Colonic mucosa (tissue), 4 donors: ENCODE measurements at places on chromosomes 5 and 9. TPM values are rescaled to one million over a fixed set of nuclear protein-coding genes. Genes with fewer than 3 reads are reported as not detected.

GRCh38 chr9:4222357-4222756 lies 77.5 kb downstream of the GLIS3 start:
- DNase-seq, result no peak

DNA sequence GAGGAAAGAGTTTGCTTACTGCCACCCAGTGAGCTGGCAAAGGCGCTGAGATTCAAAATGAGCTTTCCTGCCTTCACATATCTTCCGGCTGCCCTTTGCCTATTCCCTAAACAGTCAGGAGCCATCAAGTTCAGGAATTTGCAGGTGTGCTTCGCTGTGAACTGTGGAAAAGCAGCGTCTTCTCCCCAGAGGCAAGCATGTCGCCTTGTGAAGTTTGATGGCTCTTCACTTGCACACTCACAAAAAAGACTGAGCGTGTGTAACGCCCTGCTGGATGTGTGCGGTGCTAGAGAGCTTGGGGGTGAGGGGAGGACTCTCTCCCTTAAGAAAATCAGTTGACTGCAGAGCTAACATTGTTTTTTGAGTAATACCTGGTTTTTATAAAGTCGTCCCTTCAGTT lies 288.7 kb downstream of the DOCK8 start:
- DNase-seq, result no peak

DNA sequence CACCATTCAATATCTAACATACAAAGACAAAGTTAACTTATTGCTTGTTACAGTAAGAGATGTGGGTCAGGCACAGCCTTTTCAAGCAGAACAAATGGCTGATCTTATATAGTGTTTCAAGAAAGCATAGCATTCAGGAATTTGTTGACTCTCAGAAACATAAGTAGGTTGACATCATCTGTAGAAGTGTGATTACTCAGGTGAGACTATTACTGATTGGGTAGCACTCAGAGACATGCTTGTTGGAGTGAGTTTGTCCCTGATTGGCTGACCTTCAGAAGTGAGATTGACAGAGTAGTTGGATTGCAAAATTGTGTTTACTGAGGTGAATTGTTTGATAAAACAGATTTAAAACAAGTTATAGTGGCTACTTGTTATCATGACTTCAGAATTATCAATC lies 30.7 kb upstream of the TNPO1 start:
- no peak for DNase-seq

- DNase-seq, result no peak
Observed at GRCh38 chr5:40973364-40974004, 64.2 kb downstream of the C7 start.

- DNase-seq, result peak; percentile 88
Observed at GRCh38 chr5:71748360-71748759, 29.3 kb downstream of the CARTPT start.

- DNase-seq, result peak; percentile 78
Observed at GRCh38 chr5:148924817-148925216, 98.4 kb downstream of the ADRB2 start.

DNA sequence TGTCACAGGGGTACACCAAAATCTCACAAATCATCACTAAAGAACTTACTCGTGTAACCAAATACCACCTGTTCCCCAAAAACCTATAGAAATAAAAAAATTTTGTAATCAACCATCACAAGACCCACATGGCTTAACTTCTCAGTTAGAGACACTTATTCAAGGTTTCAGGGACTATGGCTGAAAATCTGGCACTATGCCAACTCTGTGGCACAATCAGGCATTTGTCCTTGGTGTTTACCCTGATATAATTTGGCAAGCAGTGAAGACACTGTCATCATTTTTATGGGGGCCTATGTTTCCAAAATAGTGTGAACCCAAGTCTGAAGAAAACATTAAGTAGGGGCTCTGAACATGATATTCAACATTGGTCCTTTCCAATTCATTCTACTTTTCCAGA lies 59.0 kb downstream of the ZNF622 start:
- no peak for DNase-seq

GRCh38 chr9:130286781-130287428 lies 21.3 kb downstream of the HMCN2 start:
- no peak for DNase-seq

DNA sequence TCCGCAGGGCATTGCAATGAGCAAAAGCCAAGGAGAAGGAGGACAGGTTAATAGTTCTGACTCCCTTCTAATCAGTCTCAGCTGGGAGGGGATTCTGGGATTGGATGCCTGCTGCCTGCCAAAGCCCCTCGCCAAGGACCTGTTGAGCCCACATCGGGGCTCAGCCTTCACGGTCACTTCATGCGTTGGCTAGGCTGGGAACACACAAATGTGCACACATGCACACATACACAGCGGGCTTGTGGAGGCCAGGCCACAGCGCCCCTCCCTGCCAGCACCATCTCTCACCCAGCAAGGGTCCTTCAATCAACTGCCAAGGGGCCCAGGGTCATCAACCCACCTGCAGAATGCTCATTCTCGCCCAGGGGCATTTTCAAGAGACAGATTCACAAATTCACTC lies 113.9 kb downstream of the C5orf15 start:
- no peak for DNase-seq

- no peak for DNase-seq
Observed at GRCh38 chr9:445033-445432, 230.4 kb downstream of the DOCK8 start.

DNA sequence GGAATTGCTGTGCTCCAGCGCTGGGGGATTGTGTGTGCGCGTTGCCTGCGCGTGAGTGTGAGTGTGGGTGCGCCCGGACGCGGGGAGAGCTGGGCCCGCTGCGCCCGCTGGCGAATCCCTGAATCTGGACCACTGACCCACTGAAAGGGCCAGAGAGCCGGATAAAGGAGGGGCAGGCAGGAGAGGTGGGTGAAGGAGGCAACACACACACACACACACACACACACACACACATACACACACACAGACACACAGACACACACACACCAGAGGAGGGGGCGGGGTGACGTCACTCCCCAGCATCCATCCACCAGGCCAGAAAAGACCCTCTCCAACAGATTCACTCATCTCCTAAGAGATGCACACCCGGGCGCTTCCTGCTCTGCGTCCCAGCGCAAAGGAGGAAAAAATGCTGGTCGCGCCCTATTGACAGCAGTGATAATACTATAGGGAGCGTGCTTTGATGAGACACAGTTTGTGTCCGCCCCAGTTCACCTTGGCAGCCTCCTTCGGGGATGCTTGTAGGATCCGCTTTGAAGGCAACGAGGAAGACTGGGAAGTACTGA lies 1059.1 kb upstream of the DMAC1 start:
- DNase-seq, result peak; percentile 58

DNA sequence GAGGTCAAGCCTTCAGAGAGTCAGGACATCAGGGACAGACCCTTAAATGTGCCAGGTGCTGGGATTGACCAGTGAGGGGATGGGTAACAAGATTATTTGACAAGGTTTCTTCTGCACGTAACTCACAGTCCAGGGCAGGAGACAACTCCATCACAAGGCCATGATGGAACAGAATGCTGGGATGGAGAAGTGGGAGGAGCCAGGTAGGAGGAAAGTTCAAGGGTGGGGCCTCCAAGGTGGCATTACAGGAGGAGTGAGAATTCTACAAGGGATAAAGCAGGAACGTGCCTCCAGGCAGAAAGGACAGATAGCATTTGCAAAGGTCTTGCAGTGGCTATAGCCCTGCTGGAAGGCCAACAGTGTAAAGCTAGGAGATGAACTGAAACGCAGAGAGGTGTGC lies 102.2 kb downstream of the FGF18 start:
- DNase-seq, result no peak

- no peak for DNase-seq
Observed at GRCh38 chr5:157473383-157474320, 13.6 kb downstream of the NIPAL4 start.

DNA sequence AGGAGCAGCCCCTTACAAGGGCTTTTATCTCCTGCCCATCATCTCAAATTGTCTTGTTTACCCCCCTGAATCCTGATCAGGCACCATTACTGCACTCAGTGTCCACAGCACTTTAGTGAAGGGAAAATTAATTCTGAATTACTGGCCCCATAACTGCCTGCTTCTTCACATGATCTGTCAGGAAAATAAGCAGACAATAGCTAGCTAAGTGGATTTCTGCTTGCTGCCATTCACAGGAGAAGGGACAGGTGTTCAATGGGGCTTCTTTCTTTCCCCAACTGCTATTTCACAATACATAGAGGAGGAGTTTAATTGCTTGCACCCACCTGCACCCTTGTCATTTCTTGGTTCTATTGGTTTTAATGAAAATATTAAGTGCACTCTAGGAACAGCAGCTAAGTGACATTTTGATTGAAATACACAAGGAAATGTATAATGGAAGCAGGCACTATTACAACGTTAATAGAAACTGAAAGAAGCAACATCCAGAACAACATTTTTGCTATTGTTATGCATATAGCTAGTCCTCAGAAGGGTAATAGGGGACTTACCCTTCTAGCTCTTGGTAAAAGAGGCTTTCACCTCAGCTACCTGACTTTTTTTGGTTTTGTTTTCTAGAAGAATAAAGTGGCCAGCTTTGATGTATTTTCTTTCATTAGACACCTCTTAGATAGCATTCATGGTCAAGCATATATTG lies 599.3 kb upstream of the TLE4 start:
- no peak for DNase-seq

DNA sequence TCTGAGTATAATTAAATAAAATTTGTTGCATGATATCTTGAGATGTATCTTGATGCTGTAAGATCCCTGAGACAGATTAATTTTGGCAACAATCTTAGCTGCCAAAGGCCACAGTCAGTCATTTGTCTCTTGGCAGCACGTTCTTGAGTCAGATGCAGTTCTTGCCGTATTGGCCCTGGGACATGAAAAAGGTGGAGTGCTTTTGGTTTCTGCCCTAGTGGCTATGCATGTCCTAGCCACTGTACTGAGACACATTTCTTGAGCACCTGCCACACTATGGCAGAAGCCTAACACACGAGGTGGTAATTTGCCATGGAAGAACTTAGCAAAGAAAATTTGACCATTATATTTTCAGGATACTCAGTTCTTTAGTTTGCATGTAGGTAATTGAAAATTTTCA lies 45.0 kb upstream of the PHF2 start:
- DNase-seq, result no peak

DNA sequence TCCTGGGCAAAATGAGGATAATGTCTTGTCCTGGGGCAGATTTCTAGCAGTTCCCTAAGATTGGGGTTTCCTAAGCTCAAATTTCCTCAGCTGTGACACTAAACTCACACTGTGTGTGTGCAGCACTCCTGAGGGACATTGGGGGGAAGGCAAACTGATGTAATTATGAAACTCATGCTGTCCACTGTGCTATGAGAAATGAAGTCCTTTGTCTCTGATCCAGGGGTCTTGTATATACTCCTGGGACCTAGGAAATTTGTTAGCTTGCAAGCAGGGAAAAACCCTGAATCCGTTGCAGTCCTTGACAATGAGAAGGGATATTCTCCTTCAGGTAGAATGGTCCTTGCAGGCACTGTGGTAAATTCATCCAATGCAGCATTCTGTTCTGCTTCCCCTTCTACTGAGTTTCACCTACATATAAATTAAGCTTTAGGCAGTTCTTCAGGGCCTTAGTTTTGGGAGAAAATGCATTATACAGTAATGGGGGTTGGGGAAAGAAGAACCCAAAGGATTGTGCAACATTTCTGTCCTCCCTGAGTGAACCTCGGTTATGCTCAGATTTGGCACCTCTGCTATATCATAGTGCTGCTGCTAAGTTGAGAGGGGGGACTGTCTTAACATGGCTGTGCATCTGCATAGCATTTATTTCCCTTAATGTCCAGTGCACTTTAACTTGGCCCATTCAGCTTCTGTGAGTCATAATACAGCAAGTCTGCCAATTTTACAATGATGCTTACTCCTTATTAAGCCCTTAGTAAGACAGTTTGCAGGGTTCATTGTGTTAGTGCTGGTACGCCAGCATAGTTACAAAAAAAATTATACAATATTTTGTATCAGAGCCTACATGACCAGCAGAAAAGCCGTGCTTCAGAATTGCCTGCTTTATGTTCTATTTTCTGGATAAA lies 80.2 kb downstream of the PJA2 start:
- DNase-seq, result no peak

GRCh38 chr5:134466241-134467069 lies 54.8 kb upstream of the CDKN2AIPNL start:
- DNase-seq, result peak; percentile 97

GRCh38 chr5:91281401-91281800 lies 101.7 kb downstream of the ARRDC3 start:
- no peak for DNase-seq

DNA sequence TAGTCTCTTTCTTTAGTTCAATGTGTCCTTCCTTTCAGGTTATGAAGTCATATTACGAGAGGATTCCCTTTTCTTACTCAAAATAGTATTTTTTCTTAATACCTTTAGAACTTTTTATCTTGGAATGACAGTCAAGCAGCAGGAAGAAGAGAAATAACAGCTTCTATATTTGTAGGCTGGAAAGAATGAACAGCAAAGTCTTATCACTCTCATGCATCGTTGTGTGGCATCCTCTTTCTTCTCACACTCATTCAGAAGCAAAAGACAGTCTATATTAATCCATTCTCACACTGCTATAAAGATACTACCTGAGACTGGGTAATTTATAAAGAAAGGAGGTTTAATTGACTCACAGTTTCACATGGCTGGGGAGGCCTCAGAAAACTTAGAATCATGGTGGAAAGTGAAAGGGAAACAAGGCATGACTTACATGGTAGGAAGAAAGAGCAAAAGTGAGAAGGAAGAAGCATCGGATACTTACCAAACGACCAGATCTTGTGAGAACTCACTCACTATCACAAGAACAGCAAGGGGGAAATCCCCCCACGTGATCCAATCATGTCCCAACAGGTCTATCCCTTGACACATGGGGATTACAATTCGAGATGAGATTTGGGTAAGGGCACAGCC lies 1646.1 kb upstream of the CDH6 start:
- no peak for DNase-seq

- DNase-seq, result no peak
Observed at GRCh38 chr9:7089406-7090193, 331.8 kb downstream of the KDM4C start.

Gene LMX1B
- not detected for total RNA-seq

Gene CRAT
- 78.3 TPM for total RNA-seq

Gene ASPN
- 0.40 TPM for total RNA-seq

Gene KIF20A
- 35.7 TPM for total RNA-seq

Gene NUDT2
- total RNA-seq, result 25.6 TPM

Gene PCDHGC4
- 0.64 TPM for total RNA-seq

Gene GMCL2
- total RNA-seq, result not detected

Gene WDR31
- 3.0 TPM for total RNA-seq

Gene PRUNE2
- 12.1 TPM for total RNA-seq

Gene GABRA6
- total RNA-seq, result not detected

Gene ELP1
- 21.6 TPM for total RNA-seq

Gene C5orf52
- total RNA-seq, result 5.7 TPM

Gene SPAG8
- 0.82 TPM for total RNA-seq
